ENCODE measurements at places on chromosomes 2 and 18.

- H3K27ac ChIP-seq, result no peak overlapping the region
- H3K4me1 ChIP-seq, result no peaks in the 10 kb centered on the region
- peaks cover 6% of the 10 kb centered on the region for H3K27me3 ChIP-seq
- no peak for DNase-seq
- H3K4me3 ChIP-seq, result no peak overlapping the region
- no peaks in the 10 kb centered on the region for H3K36me3 ChIP-seq
These were observed 65.6 kb downstream of the MYCN start for GRCh38 chr2:16005816-16006536.

GRCh38 chr2:54709336-54709809 lies 14.1 kb upstream of the EML6 start:
- no peaks in the 10 kb centered on the region for H3K36me3 ChIP-seq
- peak overlapping the region; percentile 80 for H3K4me3 ChIP-seq
- H3K4me1 ChIP-seq, result no peaks in the 10 kb centered on the region
- no peak for DNase-seq
- no peak overlapping the region for H3K27ac ChIP-seq
- H3K27me3 ChIP-seq, result peaks cover 12% of the 10 kb centered on the region

GRCh38 chr18:48136827-48137373 lies 206.4 kb upstream of the SMAD2 start:
- no peak overlapping the region for H3K4me3 ChIP-seq
- H3K27me3 ChIP-seq, result peaks cover 71% of the 10 kb centered on the region
- no peaks in the 10 kb centered on the region for H3K36me3 ChIP-seq
- no peaks in the 10 kb centered on the region for H3K4me1 ChIP-seq

DNA sequence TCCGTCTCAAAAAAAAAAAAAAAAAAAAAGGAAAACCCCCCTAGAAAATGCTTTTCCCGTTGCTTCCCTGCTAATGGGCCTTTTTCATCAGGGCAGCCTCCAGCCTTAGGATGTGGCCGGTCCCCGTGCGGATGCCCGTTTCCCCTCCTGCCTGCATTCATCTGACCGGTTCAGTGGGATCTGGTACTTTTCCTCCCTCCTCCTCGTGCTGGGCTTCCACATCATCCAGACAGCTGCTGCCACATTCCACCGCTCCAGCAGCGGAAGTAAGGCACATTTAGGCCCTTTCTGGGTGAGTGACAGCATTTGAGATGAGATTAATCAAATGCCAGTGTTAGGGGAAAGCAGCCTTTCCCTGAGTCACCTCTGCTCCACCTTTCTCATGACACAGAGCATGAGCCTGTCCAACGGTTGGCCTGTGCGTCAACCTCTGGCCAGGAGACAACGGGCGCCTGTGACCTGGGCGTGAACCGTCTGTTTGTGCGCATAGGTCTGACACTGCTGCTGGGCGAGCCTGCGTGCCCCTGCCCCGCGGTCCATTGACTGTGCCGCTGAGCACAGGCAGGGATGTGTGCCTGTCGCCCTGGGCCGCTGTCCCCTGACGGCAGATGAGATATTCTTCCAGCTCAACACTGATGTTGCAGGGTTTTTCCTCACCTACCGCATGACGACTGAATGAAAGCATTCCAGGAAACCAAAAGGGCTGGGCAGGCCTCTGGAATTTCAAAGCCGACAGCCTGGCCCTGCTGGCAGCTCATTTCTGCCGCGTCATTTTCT lies 174.0 kb downstream of the TGIF1 start:
- H3K27me3 ChIP-seq, result peaks cover 5% of the 10 kb centered on the region
- H3K4me3 ChIP-seq, result no peak overlapping the region
- DNase-seq, result no peak
- peaks cover 3% of the 10 kb centered on the region for H3K4me1 ChIP-seq
- H3K27ac ChIP-seq, result no peak overlapping the region

DNA sequence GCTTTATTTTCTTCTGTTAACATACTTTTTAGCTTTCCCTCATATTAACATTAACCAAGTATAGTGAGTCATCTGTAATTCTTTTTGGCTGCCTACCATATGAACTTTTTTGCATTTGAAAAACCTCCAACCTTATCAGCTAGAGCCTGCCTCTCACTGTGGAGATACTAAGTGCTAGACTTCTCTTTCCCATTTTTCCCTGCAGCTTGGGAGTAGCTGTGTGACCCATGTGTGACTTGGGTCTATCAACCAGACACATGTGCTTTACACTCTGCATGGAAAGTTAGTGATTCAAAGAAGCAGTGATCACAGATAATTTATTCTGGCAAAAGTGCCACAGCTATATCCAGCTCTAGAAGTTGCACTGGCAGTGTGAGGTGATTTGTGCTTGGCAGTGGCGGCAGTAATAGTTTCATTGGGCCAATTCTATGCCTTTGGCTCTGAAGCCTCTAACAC lies 36.3 kb downstream of the PREPL start:
- H3K27ac ChIP-seq, result no peak overlapping the region
- H3K4me3 ChIP-seq, result no peak overlapping the region
- no peak for DNase-seq
- H3K4me1 ChIP-seq, result no peaks in the 10 kb centered on the region
- peaks cover 35% of the 10 kb centered on the region for H3K36me3 ChIP-seq

- no peak overlapping the region for H3K4me3 ChIP-seq
- H3K27me3 ChIP-seq, result no peaks in the 10 kb centered on the region
- no peak overlapping the region for H3K27ac ChIP-seq
- no peaks in the 10 kb centered on the region for H3K36me3 ChIP-seq
These were observed 31.1 kb downstream of the NCOA1 start for GRCh38 chr2:24521975-24522639.

DNA sequence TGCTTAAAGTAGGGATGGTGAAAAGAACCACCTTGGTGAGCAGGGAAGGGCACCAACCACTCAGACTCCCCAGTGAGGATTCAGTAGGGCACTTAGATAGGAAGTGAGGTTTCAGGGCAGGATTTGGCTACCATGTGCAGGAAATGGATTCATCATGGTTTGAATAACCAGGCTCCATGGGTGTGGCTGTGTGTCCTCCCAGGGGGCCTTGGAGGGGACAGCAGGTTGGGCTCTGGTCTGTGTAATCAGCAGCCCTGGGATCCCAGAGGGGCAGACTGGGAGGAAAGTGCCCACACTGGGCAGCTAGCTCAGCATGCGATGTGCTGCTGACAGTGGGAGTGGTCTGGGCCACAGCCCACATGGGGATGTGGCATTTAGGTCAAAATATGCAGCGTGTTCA lies 224.6 kb downstream of the CELF4 start:
- peaks cover 16% of the 10 kb centered on the region for H3K27me3 ChIP-seq
- H3K4me3 ChIP-seq, result no peak overlapping the region
- DNase-seq, result no peak
- H3K27ac ChIP-seq, result no peak overlapping the region
- H3K36me3 ChIP-seq, result no peaks in the 10 kb centered on the region

DNA sequence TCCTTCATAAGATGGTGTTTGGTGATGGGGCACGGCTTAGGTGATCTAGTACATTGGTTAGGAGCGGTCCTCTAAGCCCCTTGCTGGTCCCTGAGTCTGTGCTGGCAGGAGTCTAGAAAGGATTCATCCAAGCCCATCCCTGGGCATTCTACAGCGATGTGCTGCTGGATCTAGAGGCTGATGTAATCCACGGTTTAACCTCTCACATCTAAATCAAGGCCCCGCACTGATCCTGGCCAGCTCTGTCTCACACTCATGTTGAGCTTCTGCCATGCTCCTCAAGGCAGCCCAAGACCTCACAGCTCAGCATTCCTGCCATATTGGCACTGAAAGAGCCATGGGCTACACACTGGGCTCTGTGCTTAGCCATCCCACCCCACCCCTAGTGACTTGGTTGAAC lies 664.8 kb downstream of the STK39 start:
- no peak overlapping the region for H3K27ac ChIP-seq
- no peaks in the 10 kb centered on the region for H3K36me3 ChIP-seq
- no peak for DNase-seq
- H3K4me1 ChIP-seq, result no peaks in the 10 kb centered on the region
- no peak overlapping the region for H3K4me3 ChIP-seq

GRCh38 chr18:48009116-48009745 lies 78.8 kb upstream of the SMAD2 start:
- no peak overlapping the region for H3K27ac ChIP-seq
- H3K27me3 ChIP-seq, result peaks cover 65% of the 10 kb centered on the region
- H3K4me3 ChIP-seq, result peak overlapping the region; percentile 75
- peaks cover 18% of the 10 kb centered on the region for H3K4me1 ChIP-seq

DNA sequence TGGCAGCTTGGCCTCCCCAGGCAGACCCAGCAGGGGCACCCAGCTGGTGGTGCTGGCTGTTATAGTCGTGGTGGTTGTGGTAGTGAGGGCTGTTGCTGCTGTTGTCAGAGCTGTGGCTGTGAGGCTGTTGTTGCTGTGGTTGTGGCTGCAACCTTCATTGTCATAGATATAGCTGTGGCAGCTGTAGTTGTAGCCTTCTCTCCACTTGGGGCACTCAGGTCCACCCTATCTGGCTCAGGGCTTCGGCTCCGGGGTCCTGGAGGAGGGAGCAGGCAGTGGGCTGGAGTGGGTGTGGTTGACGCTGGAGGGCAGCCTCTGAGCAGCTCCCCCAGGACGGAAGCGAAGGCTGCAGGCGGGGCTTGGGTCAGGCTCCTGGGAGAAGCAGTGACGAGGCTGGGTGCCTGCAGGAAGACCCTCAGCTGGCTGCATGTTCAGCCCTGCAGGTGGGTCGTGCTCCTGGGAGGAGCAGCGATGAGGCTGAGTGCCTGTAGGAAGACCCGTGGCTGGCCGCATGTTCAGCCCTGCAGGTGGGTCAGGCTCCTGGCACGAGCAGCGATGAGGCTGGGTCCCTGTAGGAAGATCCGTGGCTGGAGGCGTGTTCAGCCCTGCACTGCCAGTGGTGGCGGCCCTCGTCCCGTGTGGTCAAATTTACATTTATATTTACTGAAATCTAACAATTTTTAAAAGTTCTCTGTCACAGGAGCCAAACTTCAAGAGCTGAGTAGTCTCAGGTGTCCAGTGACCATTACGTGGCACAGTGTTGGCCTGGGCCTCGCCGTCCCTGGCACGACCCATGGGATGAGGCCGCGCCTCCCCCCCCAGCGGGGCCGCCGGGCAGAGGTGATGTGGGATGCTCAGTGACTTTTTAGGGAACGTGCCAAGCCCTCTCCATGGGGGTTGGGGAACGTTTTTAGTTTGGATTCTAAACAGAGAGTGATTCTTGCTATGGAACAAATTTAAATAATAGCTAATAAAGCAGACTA lies 79.2 kb upstream of the PXDN start:
- no peak overlapping the region for H3K4me3 ChIP-seq
- H3K27ac ChIP-seq, result no peak overlapping the region
- peaks cover 24% of the 10 kb centered on the region for H3K27me3 ChIP-seq
- H3K4me1 ChIP-seq, result no peaks in the 10 kb centered on the region
- no peak for DNase-seq

DNA sequence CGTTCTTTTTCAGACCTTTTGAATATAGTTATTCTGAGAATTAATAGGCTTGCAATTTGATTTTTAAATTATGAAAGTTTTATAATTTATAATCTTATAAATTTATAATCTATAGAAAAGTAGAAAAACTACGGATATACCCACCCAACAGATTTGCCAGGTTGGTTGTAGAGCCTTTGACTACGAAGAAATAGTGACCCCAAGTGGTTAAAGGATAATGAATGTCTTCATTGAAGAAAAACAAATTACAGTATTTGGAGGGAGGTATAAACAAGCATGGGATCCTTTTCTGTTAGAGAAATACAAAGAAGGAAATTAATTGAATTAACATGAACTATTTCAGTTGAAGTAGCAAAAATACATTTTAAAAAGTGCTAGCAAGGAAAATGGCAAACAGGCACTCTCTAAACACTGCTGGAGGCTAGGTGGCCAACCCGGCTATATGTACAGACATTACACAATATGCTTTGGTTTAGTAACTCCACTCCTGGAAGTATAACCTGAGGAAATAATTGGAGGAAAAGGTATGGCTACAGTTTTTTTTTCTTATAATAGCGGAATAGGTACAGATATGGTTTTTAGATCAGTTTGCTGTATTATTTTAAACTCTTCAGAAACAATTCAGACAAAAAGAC lies 110.9 kb downstream of the MIB1 start:
- H3K4me3 ChIP-seq, result no peak overlapping the region
- H3K27me3 ChIP-seq, result no peaks in the 10 kb centered on the region
- DNase-seq, result no peak
- no peak overlapping the region for H3K27ac ChIP-seq

DNA sequence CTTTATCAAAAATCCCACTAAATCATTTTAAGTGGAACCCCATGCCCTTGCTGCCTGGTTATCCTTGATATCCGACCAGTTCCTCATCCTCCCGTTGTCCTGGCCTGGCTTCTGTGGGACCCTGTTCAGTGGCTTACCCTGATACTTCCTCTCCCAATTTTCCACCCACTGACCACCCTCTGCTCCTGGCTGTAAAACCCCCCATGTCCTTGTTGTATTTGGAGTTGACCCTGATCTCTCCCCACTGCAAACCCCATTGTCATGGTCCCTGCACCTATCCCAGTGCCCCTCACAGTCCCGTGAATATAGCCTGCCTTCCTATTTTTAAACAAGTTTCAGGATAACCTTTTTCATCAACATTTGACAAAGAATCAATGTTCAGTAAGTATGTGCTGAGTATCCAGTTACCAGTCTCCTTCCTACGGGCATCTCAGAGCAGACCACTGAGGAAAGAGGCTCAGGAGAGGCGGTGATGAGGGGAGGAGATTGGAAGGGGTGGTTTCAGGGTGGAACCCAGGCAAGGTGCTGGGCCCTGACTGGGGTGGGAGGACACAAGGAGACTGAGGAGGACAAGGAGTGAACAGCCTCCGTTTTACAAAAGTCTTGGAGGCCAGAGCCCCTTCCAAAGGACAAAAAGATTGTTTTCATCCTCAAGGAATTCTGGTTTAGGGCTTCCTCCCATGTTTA lies 131.8 kb downstream of the PXDN start:
- H3K27me3 ChIP-seq, result peaks cover 8% of the 10 kb centered on the region
- no peak for DNase-seq
- H3K36me3 ChIP-seq, result no peaks in the 10 kb centered on the region
- no peak overlapping the region for H3K4me3 ChIP-seq

DNA sequence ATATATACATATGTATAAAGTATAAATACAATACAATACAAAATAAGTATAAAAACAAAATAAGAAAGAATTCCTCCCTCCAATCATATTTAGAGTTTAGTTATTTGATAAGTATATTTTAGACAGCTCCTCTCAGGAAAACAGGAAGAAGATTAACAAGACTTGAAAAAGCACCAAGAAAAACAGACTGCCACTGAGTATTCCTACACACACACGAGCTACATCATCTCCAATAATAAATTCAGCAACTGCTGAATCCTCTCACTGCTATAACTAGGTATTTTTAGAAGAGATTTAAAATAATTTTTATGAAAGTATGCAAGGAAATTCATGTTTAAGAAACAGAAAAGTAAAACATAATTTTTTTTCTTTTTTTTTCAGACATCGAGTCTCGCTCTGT lies 13.0 kb downstream of the LONRF2 start:
- H3K4me3 ChIP-seq, result no peak overlapping the region
- peaks cover 32% of the 10 kb centered on the region for H3K27me3 ChIP-seq
- H3K36me3 ChIP-seq, result no peaks in the 10 kb centered on the region
- H3K4me1 ChIP-seq, result no peaks in the 10 kb centered on the region

DNA sequence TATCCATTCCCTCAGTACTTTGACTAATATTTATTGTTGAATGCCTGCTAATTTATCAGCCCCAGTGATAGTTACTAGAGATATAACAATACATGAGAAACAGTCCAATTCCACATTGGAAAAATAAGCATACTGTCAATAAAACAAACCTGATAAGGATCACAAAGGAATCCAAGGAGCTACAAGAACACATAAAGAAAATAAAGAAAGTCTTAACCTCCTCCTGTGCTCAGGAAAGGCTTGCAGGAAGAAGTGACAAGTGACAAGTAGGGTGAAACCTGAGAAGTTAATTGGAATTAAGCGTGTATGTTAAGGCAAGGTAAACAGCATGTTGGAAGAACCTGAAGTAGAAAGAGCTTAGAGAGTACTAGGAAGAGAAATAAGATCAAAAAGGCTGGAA lies 20.3 kb upstream of the ASNSD1 start:
- no peaks in the 10 kb centered on the region for H3K27me3 ChIP-seq
- H3K4me1 ChIP-seq, result no peaks in the 10 kb centered on the region
- DNase-seq, result no peak
- no peaks in the 10 kb centered on the region for H3K36me3 ChIP-seq
